ENCODE measurements at places on chromosomes 6 and 20. TPM values are rescaled to one million over a fixed set of nuclear protein-coding genes. Genes with fewer than 3 reads are reported as not detected.

DNA sequence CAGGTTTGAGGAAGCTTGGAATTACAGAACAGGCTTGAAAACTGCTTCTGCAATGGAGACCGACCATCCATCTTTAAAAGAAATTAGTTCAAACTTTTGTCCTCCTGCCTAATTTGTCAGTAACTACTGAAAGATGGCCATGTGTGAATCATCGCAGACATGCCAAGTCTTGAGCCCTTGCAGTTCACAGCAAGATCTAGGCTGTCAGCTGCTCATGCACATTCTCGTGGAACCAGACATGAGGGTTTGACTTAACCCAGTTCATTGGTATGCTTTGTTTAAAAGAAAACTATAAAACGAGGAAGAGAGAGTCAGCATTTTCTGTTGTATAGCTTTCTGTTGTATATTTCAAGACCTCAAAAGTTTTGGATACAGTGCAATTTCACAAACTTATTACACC is 74.0 kb upstream of the SAMD5 start:
- DNase-seq = no peak

DNA sequence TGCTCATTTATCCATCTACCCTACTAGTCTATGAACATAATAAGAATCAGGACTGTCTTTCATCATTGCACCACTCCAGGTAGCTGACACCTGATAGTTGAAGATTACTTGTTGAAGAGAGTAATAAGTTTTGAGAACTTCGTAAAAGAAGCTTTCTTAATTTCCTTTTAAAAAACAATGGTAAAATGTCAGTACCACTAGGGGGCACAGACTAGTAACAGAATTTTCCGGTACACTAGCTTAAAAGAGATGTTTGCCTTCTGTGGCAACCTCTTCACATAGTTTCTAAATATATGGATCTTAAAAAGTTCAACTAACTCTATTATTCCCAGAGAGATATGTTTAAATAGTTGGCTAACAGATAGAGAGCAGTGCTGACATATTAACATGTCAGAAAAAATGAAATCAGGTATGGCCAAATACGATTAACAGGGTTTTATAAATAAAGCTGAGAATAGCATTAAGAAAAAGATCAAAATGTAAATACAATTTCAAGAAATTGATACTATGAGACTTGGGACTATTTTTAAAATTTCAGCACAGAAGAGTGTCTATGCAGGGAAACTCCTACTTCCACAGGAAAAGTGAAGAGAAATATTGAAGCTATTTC is 5.4 kb upstream of the KCNQ5 start:
- DNase-seq = no peak

TFAP2C gene
- not detected for total RNA-seq

- DNase-seq = no peak
These were observed 283.1 kb downstream of the PREX1 start for GRCh38 chr20:48544402-48545339.

GRCh38 chr6:132797951-132798868 is at the start of gene SLC18B1:
TSS of gene SLC18B1 (minus strand) at chr6:132798637. CDS start at chr6:132798456, 181 bp downstream.
- peak; percentile 73 for DNase-seq

ZC2HC1B gene
- not detected for total RNA-seq

- DNase-seq = no peak
These were observed 36.2 kb upstream of the CDKAL1 start for GRCh38 chr6:20498041-20498385.
